ENCODE measurements at places on chromosomes 7 and 10.

DNA sequence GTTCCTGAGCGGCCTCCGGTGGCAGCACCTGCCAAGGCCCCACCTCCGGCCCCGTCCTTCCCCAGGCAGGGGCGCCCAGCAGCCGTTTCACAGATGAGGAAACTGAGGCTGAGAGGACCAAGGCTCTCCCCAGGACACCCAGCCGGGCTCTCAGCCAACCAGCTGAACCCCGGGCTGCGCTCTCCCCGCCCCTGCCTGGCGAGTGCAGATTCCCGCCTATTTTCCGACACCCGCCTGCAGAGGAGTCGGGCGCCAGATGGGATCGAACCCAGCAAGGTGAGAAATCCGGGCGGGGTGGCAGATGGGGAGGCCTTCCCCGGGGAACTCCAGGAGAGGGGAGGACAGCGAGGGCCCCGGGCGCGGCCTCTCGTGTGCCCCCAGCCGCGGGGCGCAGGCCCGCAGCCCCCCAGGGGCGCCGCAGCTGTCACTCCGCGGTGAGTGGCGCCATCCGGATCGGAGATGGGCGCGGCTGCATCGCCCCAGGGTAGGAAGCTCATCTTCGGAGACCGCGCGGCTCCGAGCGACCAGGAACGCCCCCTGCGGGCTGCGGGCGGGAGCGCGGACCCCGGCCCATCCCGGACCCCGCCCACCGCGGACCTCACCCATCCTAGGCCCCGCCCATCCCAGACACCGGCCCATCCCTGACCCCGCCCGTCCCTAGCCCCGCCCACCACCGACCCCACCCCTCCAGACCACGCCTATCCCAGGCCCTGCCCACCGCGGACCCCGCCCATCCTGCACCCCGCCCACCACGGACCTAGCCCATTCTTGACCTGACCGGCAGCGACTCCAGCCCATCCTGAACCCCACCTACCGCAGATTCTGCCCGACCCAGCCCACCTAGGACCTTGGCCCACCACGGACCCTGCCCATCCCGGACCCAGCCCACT lies 90.3 kb downstream of the MICALL2 start:
- DNase-seq = peak; percentile 5

DNA sequence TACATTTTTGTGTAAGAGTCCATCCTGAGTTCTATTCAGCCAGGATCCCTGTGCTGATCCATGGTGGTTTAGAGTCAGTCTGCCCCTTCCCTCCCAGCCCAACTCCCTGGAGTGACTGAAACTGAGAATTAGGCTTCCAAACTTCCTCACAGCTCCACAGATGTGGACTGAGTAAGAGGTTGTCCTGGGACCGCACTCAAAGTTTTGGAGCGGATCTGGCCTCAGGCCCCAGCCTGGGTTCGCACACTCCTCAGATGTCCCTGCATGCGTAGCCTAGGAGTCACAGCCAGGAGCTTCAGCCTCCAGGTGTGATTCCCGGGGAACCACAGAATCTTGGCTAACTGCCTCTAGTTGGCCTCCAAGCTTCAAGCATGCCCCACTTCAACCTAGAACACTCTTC lies 218.1 kb downstream of the C7orf25 start:
- DNase-seq = no peak

GRCh38 chr10:10128387-10128786 lies 889.3 kb upstream of the CELF2 start:
- DNase-seq = peak; percentile 71

DNA sequence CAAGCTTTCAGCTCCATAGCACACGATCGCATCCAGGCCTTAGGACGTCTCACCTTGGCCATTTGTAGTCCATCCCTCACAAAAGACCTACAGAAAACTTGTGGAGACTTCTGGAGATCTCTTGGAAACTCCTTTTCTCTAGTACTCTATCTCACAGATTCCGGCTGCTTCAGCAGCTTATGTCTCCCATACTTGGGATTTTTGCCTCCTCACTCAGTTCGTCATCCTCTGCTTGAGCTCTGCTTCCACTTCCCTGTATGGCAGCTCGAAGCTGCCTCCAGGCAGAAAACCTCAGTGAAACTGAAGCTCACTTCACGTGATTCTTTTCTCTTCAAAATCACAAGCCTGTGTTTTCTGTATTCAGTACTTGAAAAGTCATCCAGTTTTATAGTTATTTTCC lies 178.7 kb upstream of the GDF10 start:
- DNase-seq = no peak

DNA sequence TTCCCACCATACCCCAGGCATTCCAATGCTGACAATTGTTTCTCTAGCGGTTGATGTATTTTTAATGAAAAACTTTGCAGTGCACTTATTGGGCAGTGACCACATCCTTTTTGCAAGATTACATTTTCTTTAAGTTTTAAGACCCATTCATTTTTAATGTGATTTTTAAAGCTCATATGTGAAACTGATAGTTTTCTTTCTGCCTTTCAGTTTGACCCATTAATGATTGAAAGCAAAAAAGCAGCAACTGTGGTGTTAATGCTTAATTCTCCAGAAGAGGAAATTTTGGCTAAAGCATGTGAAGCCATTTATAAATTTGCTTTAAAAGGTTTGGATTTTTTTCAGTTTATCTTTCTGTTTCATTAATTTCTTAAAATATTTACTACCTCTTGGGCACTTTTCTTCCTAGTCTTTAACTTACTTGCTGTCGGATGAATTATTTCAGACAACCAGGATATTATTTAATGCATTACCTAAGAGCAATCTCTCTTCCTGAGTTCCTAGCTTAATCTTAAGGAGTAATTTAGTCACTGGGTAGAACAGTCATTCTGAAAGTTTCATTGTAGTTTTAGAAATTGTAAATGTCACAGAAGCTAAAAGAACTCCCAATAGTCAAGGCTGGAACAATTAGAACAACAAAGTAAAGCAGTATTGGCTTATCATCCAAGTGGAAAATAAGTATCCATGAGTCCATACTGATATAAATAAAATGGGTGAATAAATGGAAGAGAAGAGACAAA lies 18.3 kb downstream of the ARMC3 start:
- no peak for DNase-seq

DNA sequence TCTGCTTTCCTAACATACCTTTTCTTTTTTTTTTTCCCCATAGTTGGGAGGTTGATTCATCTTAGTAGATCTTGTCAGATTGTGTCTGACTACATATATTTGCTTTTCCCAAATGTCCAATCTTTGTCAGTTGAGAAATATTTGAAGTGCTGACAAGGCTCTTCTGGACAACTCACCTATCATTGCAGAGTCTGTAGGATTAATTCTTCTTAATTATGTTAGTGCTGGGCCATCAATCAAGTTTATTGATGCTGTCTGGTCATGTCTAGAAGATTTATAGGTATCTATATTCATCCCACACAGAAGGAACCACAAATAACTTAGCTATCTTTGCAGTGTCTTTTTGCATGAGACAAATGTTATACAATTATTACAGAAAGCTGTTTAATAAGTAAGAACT lies 310.6 kb downstream of the ACTR3B start:
- no peak for DNase-seq

GRCh38 chr7:92790992-92791391 lies 45.4 kb downstream of the CDK6 start:
- DNase-seq = peak; percentile 61

- DNase-seq = no peak
Observed at GRCh38 chr7:76047305-76047810, 442 bp downstream of the STYXL1 start.

DNA sequence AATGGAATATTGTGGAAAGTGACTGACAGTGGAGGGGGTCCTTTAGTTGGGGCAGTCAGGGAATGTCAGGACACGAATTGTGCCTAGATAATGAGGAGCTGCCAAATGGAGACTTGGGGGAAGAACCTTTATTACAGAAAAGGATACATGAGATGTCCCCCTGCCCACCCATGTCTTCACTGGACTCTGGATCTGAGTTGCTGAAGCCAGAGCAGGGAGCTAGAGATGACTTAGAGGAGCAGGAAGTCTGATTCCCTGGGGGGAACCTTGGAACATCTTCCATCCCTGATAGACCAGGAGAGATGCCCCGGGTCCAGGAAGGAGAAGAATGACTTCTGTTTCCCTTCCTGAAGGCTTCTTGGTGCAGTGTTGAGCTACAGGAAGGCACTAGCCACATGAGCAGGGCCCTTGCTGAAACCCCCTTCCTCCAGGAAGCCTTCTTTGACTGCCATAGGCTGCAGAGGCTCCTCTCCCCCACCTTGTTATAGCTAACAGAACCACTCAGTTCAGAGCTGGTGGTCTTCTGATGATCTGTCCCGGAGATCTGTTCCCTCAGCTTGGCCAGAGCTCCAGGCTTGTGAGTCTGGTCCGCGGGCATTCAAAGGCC lies 747 bp upstream of the NEURL1 start:
- DNase-seq = no peak

GRCh38 chr10:72525689-72526088 lies 100.2 kb downstream of the MICU1 start:
- no peak for DNase-seq

DNA sequence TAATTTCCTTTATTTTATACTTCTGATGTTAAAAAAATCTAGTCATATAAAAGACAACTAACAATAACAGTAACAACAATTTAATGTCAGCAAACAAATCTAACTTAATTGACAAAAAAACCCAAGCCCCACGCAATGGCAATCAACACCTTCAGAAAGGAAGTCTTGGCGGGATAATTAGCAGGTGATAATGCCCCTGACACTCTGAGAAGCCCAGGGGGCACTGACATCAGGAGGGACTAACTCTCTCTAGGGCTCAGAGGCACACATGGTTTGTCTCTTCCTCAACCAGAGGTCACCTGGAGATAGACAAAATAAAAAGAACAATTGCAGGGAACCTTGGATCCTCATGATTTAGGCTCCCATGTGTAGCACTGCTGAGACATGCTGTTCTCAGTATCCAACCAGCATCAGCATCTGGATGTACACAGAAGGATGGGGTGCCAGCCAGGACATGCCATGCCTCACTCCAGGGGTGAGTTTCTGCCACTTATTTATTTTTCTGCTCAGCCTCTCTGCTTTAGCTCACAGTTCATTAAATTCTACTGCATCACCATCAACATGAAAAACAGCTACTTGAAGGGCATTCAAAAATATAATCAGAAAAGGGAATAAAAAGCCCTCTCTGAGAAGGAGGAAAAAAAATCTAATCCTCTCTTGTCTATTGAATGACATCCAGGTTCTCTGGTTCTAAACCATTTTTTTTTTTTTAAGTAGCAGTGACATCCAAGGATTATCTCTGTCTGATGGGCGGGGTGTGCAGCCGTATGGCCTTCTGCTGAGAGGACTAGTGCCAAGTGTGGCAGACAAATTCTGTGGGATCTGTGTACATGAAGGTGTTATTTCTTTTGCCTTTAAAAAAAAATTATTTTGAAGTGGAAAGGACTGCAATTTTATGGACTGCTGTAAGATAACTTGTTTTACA lies 96.3 kb downstream of the ATXN7L1 start:
- no peak for DNase-seq

GRCh38 chr7:25384788-25385505 lies 156.7 kb upstream of the NPVF start:
- no peak for DNase-seq

DNA sequence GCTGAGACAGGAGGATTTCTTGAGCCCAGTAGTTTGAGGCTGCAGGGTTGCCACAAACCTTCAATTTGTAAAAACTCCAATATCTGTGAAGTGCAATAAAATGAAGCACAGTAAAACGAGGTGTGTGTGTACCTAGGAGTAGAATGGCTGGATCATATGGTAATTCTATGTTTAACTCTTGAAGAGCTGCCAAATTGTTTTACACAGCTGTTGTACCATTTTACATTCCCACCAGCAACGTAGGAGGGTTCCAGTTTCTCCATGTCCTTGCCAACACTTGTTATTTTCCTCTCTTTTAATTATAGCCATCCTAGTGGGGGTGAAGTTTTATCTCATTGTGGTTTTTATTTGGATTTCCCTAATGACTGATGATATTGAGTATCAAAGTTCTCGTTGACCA lies 16.2 kb downstream of the PLEKHA1 start:
- DNase-seq = no peak

DNA sequence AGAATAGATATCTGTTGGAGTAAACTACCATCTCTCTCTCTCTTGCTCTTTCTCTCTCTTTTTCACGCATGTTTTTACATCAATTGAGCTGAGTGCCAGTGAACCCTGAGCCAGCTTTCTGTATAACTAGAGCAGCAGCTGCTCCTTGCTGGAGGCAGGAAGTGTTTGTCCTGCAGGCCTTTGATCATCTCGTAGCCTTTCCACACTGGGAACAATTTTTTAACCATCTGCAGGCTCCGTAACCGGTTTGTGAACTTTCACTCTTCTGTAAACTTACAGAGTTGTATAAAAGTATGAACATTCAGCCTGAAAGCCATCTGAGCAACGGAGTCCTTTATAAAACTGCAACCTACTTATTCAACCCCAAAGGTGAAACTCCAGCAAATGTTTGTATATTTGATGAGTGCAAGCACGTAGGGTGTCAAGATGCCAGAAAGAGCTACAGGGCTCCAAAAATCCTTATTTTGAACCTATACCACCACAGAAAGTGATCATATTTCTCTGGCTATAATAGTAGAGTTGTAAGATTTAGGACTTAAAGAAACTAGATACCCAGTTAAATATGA lies 162.8 kb upstream of the NFE2L3 start:
- DNase-seq = no peak

DNA sequence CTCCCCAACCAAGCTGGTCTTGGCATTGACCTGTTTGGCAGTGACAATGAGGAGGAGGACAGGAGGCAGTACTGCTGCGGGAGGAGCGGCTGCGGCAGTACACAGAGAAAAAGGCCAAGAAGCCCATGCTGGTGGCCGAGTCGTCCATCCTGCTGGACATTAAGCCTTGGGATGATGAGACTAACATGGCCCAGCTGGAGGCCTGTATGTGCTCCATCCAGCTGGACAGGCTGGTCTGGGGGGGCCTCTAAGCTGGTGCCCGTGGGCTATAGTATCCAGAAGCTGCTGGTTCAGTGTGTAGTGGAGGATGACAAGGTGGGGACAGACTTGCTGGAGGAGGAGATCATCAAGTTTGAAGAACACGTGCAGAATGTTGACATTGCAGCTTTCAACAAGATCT lies 39.1 kb upstream of the ZNF273 start:
- no peak for DNase-seq

DNA sequence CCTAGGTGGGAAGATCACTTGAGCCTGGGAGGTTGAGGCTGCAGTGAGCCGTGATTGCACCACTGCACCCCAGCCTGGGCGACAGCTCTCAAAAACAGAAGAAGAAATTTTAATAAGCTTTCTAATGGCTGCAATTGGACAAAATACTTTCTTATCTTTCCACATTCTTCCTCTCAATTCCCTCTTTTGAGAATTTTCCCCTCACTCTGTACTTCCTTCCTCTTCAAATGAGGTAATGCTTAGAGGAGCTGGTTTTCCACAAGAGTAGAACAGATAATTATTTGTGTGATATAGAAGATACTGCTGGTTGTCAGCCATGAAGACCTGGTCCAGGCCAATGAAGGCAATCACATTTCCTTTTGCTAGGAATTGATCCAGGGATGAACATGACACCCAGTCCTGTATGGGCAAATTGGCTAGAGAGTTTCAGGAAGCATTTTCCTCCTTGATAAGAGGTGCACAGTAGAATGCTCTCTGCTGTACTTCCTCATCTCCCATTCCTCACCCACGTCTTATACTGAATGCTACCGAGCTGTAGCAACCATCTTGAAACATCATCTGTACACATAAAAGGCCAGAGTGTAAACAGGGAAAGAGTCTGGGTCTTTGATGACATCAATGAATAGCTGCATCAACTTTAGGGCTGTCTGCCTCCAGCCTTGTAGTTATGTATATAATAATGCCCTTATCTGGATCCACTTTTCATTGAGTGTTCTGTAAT lies 103.9 kb downstream of the CDK6 start:
- no peak for DNase-seq

All from MCF 10A (cell line).